ENCODE measurements at places on chromosomes 7 and 10.

DNA sequence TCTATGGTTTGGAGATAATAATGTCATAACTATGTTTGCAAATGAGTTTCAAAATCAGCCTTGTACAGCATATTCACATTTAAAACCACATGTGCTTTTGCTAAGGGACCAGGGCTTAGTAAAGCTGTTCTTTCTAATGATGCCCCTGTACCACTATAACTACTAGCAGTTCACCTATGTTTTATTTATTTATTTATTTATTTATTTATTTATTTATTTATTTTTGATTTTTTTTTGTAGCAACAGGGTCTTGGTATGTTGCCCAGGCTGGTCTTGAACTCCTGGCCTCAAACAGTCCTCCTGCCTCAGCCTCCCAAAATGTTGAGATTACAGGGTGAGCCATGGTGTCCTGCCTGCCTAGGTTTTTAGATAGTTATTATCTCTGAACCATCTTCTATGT lies 96.9 kb downstream of the CFAP58 start:
- no peak for DNase-seq

GRCh38 chr7:74057216-74057925 lies 26.2 kb upstream of the LIMK1 start:
- DNase-seq: no peak

DNA sequence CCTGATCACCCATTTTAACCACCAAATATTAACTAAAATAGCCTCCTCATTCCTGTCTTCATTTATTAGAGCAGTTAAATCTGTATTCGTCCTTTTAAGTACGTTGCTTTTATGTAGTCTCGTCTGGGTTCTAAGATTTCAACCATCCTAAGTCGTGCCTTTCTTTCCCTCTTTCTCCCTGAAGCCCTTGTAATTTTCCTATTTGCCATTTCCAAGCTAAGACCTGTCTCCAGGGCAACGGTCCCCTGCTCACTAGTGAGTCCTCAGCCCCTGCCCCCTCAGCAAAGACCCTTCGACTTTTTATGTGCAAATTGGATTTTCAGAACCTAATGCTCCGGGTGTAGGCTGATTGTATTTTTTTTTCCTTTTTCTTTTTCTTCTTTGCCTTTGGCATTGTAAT lies 16.1 kb upstream of the MEST start:
- no peak for DNase-seq

DNA sequence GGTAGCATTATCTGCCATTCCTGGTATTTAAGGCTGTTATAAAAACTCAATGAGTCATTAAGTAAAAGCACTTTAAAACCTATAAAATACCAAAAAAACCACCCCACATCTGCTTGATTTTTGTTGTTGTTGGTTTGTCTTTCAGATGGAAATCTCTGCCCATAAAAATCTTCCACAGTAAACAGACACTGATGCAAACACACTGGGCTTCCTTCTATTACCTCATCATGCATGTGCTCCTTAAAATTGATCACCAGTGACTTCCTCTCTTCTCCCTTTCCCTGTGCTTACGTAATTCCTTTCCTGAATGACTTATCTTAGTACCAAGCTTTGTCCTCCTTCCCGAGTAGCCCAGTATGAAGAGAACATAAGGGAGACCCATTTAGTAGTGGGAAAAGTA lies 167.2 kb downstream of the EVX1 start:
- DNase-seq: no peak

- no peak for DNase-seq
Measured at GRCh38 chr7:12809476-12809875, 122.0 kb downstream of the ARL4A start.

DNA sequence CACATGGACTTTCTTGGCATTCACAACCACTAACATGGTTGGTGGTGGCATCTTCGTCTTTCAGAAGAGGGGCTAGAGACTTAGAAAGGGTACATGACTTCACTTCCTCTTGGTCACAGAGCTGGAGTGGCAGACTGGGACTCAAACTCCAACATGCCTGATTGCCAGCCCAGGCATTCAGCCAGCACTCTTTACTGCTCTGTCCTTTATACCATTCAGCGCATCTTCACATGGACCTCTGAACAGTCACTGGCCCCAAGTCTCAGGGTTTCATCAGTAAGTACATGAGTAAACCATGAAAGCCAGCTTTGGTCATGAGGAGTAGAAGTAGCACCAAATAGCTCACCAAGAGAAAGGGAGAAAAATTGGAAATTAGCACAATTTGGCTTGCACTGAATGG lies 148.4 kb upstream of the KLF14 start:
- DNase-seq: no peak

GRCh38 chr10:74863551-74863950 lies 37.2 kb downstream of the KAT6B start:
- DNase-seq: no peak

DNA sequence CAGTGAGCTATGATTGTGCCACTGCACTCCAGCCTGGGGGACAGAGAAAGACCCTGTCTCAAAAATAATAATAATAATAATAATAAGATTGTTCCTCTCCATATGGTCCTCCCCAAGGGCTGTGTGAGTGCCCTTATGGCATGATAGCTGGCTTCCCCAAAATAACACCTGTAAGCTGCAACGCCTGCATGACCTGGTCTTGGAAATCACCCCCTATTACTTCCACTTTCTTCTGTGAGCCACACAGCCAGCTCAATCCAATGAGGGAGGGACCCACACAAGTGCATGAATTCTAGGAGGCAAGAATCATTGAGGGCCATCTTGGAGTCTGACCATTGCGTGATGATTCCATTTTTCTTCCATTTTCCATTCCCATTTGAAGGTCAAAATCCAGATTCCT lies 82.7 kb upstream of the CALN1 start:
- no peak for DNase-seq

DNA sequence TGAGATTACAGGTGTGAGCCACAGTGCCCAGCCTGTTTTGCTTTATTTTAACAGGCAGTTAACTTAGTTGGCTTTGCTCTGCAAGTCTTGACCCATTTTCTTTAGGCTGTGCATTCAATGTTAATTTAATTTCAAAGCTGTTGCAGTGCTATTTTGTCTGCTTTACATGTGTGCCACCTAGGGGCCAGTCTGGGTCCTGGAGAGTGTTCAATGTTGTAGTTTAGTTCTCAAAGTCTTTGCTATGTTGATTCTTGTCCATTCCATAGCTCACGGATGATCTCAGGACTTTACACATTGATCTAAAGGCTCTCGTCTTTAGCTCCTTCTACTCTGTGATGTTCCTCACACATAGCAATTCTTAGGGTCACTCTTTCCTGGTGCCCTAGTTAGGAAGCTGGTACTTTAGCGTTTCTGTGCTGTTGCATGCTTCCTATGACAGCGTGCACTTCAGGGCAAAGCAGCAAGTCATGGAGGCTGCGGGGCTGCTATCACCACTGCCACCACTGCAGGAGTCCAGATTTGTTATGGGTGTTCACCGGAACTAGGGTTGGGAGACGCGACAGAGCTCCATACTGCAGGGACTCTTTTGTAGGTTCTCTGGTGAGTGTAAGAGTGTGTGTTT lies 16.4 kb upstream of the ABCA13 start:
- DNase-seq: peak; percentile 49

DNA sequence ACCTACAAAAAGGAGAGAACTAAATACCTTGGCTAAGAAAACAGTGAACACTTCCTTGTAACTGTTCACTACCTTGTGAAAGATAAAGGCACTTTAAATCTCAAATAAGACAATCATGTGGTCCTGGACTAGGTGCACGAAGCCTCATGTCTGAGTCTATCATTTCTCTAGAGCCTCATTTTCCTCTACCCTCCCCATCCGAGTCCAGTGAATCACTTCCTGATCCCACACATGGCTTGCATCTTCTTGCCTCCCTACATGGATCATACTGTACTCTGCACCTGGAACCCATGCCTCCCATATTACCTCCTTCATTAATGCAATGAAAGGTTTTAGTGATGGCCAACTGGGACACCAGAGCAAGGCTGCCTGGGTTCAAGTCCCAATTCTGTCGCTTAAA lies 34.5 kb downstream of the SNX10 start:
- DNase-seq: no peak

GRCh38 chr10:28975891-28976531 lies 298.7 kb downstream of the BAMBI start:
- no peak for DNase-seq

DNA sequence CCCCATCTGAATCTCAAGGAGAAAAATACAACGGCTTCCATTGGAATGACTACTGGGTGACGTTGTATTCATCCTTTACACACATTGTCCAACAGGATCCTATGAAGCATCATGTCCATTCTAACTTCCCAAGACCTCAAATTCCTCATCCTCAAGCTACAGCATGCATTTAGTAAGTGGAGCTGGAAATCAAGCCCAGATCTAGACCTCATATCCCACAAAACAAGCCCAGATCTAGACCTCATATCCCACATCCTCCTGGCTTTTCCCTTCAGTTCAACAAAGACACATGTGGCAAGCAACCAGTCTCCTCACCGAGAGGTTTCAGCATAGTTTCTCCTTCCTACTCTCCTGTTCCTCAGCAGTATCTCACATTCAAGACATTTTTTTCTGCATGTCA lies 12.2 kb downstream of the IGF2BP3 start:
- no peak for DNase-seq

GRCh38 chr10:7364474-7364873 lies 46.4 kb downstream of the SFMBT2 start:
- DNase-seq: no peak

- no peak for DNase-seq
Measured at GRCh38 chr10:60575105-60575504, 185.4 kb upstream of the ANK3 start.

GRCh38 chr10:30219971-30220751 lies 128.9 kb downstream of the MTPAP start:
- DNase-seq: no peak

- DNase-seq: no peak
Measured at GRCh38 chr10:95395947-95396449, 105.2 kb upstream of the PDLIM1 start.

- DNase-seq: no peak
Measured at GRCh38 chr10:112741830-112742402, 208.1 kb upstream of the TCF7L2 start.

- DNase-seq: no peak
Measured at GRCh38 chr10:100654782-100655325, 90.5 kb upstream of the PAX2 start.

DNA sequence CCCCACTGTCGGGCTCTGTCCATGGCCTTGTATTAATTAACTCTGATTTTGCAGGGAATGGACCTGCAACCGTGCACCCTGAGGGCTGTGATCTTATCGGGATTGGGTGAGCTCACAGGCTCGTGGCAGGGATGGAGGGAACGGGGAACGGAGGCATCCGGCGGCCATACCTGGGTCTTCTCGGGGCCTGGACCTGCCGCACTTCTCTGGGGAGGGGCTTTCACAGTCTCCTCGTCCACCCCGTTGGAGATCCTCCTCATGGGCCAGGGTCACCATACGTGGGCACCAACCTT lies 57.5 kb upstream of the SHH start:
- no peak for DNase-seq

DNA sequence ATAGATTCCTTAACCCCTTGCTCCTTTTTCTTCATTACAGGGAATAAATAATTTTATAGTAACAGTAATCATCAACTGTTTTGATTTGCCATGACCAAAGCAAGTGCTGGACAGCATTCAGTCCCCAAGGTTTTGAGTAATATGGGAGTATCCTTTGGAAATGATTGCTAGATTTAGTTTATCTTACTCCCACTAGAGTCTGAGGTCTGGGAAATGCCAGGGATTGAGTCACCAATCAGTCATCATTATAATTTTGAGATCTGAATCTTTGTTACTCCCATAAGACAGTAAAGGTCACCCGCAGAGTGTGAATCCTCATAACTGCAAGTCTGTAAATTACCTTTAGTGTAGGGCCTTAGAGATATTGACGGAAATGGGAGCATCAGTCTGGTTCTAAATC lies 133.7 kb upstream of the SEMA3E start:
- DNase-seq: no peak

GRCh38 chr10:132551808-132552130 lies 14.2 kb downstream of the INPP5A start:
- DNase-seq: no peak

DNA sequence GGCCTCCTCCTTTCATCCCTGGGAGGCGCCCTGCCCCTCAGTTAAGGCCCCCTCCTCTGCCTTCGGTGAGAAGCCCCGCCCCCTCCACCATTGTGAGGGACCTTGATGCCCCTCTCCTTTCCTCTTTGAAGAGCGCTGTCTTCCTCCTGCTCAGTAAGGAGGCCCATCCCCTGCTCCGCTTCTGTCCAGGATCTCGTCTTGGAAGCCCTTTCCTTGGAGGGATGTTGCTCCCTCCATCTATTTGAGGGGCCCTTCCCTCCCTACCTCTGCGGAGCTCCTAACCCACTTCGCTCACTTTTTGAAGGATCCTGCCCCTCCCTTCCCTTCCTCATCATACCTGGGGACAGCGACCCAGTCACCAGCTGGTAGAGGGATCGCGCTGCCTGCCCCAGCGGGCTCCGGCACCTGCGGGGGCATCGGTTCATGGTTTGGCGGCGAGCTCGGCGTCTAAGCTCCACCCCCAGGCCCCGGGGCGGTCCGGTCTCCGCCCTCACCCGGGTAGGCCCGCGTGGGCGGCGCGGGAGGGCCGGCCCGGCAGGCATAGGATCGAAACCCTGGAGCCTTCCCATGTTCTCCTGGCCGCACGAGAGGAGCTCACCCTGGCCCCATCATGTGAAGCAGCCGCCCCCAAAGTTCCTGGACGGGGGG lies 4.1 kb downstream of the KCNIP2 start:
- DNase-seq: no peak

- DNase-seq: no peak
Measured at GRCh38 chr10:83582407-83583095, 556.8 kb upstream of the GHITM start.

- no peak for DNase-seq
Measured at GRCh38 chr7:16421333-16422102, at the start of gene CRPPA. CRPPA (minus strand) TSS chr7:16421538; CDS start chr7:16421322, 216 bp downstream.

DNA sequence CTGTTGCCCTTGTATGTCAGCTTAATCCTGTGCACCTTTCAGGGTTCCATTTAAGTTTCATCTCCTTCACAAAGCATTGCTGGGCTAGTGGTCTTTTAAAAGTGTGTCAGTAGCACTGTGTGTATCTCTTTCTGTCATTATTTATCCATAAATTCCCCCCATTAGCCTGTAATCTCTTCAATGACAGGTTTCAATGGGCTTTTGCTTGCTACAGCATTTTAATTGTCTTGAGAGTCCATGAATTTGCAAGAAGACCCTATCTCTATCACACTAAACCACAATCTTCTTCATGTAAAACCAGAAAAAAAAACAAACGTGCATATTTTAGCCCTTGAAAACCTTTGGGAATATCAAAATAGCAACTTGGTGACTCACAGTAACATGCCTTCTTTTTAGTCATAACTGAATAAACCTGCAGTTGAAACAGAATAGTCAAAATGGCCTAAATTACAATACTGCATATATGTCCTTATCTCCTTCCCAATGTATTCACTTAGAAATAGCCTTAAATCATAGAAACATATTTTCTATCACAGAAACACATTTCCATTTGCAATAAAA lies 118.6 kb downstream of the PON1 start:
- DNase-seq: peak; percentile 8

DNA sequence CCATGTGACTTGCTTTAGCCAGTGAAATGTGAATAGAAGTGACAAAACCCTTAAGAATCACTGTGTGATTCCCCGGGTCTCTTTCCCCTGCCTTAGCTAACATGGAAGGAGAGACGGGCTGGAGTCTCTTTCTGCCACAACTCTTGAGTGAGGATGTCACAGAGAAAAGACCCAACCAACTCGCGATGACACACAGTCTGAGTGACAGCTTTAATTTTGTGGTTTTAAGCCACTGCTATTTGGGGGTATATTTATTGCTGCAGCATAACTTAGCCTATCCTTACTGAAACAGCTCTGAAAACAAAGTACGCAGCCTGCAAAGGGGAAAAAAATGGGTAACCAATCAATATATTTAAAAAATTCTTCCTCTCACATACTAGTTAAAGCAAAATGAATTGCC lies 319.4 kb downstream of the CALN1 start:
- DNase-seq: no peak
